ENCODE measurements at places on chromosomes 7 and 10. TPM values are rescaled to one million over a fixed set of nuclear protein-coding genes. Genes with fewer than 3 reads are reported as not detected.
A peak's percentile ranks its signal among the peaks of the same experiment; 100 is the strongest.

The CHRM2 gene
- total RNA-seq = 0.96 TPM

DNA sequence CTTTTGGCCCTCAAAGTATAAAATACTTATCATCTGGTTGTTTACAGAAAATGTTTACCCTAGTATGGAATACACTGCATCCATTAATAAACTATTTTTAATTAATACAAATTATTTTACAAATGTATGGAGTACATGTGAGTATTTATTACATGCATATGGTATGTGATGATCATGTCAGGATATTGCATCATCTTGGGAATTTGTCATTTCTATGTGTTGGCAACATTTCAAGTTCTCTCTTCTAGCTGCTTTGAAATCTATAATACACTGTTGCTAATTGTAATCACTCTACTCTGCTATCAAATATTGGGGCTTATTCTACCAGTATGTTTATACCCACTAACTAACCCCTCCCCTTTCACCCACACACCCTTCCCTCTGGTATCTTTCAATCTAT is 103.9 kb upstream of the THSD7A start:
- no peak for DNase-seq

DNA sequence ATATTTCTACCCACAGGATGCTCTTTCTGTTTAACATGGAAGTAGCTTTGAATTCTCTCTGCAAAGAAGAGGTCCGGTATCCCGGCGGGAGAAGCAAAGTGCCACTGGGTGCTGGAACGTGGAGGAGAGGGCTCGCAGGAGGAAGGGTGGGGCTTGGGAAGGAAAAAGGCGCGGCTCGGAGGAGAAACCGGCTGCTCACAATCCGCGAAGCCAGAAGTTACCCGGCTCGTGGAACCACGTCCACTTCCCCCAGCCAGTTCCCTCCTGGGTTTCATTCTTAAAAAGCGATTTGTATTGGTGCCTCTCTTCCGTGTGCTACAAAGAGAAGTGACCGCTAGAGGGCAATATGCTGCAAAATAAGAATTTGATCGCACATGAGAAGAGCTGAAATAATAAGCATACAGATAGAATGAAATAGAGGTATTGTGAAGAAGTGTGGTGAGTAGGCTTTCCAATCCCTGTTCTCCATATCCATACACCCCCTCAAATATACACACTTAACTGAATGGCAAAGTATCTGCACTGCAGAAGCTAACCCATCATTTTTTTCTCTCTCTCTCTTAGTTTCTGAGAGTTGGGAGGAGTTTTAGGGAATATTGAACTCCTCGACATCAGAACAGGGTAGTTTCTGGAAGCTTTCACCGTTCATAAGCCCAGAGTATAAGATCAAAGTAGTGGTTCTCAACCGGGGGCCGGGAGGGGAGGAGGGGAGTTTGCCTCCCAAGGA is 31.1 kb downstream of the TRIL start:
- peak; percentile 65 for DNase-seq

- no peak for DNase-seq
These were observed 274.5 kb upstream of the MGMT start for GRCh38 chr10:129192344-129193128.

The ANKRD1 gene
- total RNA-seq = not detected

DNA sequence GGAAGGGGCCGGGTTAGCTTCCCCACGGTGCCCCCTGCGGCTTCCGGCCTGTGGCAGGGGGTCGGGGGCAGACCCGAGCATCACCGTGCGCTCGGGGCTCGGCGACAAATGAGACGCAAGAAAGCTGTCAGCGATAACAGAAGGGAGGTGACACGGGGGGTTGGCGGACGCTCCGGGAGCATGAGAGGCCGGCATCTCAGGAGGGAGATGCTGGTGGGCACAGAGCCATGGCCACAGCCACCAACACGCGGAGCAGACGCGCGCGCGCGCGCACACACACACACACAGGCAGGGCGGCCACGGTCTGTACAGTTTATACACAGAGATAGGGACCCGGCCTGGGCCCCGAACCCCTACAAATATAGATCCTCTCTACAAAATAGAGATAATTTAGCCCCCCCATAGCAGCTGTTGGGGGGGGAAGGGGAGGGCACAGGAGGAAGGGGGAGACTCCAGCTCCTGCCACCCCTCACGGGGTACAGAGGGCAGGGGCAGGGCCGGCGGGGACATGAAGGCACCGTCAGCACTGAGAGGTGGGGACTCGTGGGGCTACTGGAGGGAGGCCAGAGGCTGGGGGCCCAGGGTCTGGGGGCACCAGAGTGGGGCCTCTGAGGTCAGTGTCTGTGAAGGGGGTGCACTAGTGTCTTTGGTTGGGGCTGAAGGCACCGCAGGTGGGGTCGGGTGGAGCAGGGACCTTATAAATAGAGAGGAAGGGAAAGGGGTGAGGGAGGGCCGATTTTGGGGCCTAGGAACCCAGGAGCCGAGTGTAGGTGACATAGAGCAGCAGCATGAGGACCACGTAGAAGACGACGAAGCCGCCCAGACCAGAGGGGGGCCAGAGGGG is 884 bp upstream of the SAP25 start:
- DNase-seq = peak; percentile 50

The NPSR1 gene
- not detected for total RNA-seq

The FOXI2 gene
- not detected for total RNA-seq

DNA sequence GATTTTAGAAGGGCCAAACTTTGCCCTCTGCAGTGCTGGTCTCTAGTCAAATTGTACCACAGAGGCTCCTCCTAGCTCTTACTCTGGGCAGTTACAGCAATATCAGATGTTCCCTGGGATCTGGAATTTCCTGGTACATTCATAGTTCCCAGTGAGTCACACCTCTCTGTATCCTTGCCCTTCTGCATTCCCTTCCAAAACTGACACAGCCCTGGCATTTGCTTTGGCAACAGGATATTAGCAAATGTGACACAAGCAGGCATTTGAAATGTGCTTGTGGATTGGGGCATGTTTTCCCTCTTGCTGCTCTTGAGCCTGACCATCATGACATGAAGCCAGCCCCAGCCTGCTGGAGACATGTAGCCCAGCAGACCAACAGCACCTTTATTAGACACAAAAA is 284.7 kb upstream of the AKR1E2 start:
- DNase-seq = no peak

DNA sequence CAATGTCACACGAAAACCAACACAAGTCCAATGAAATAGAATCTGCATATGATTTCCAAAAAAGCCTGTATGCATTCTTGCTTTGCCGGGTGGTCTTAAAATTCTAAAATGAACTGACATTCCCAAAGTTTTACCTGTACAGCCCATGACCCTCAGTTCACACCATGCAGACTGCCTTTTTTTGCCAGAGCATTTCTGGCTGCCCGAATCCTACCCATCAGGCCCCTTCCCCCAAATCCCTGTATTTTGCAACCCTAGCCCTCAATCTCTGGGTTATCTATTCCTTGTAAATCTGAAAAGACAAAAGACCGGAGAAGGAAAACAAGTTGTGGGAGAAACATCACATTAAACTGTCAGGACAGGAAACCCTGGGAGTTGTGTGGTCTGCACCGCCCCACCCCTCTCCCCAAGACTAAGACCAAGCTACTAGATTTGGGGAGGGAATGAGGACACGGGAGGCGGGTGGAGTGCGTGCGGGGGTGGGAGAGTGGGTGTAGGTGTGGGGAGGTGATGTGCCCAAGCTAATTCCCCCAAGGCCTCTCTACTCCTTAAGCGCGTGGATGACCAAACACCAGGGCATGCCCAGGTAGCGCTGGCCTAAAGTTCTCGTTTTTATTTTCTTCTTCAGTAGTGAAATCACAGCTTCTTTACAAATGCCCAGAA is 1.4 kb downstream of the JCAD start:
- DNase-seq = no peak

GRCh38 chr10:4024027-4024426 is 239.0 kb upstream of the KLF6 start:
- no peak for DNase-seq
